Osteoblast (primary cell): ENCODE measurements at places on chromosomes 3 and 15. TPM values are rescaled to one million over a fixed set of nuclear protein-coding genes. Genes with fewer than 3 reads are reported as not detected.

- peak; percentile 27 for DNase-seq
These were observed 48.5 kb downstream of the EFHB start for GRCh38 chr3:19885468-19885867.

- no peak for DNase-seq
These were observed 351.6 kb downstream of the GAP43 start for GRCh38 chr3:115974940-115975339.

GRCh38 chr3:53154881-53155285, 6.1 kb upstream of the PRKCD start:
- DNase-seq = peak; percentile 83

GRCh38 chr3:105512061-105512460, 145.4 kb downstream of the ALCAM start:
- no peak for DNase-seq

DNA sequence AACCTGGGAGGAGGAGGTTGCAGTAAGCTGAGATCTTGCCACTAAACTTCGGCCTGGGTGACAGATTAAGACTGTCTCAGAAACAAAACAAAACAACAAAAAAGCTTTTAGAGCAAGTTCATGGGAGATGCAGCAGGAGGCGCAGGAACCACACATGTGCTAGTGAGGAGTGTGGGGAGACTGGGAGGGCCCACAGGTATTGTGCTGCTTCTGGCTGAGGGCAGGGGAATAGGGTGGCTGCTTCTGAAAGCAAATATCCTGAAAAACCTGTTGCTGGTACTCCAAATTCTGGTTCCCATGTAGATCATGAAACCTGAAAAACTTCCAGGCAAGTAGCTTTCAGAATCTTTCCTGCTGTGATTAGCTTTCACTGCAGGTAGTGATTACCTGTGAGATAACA, 22.1 kb downstream of the TYRO3 start:
- peak; percentile 51 for DNase-seq

GRCh38 chr15:95758851-95759250, 571.6 kb upstream of the NR2F2 start:
- DNase-seq = no peak

GRCh38 chr3:14199641-14200040, 21.0 kb downstream of the LSM3 start:
- no peak for DNase-seq

DNA sequence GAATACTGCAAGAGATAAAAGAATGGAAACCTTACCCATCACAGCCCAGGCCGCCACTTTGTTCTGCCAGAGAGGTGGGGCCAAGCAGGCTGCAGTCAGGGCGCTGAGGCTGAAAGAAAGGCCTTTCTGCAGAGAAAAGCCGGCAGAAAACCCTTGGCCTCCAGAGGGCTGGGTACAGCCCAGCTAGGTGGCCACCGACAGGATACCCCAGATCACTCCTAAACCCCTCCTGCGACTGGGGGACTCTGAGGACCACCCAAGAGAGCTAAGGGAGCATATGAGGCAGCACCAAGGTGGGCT, 69.3 kb downstream of the SMAD6 start:
- no peak for DNase-seq

DNA sequence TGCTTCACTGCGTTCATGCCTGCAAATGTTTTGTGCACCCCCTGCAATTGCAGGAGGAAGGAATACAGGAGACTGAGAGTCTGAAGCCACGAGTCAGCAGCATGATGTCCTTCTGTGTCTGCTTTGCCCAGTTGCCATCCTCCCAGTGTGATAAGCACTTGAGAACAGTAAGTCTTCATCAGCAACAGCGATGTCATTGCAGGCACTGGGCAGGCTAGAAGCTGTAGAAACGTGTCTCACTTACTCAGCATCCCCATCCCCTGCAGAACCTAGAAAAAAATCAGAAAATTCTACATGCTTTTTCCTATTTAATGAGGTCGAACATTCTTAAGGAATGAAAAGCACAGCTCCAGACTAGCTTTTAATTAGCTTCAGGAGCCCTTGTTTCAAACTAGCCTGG, 156.5 kb upstream of the LPP start:
- no peak for DNase-seq

GRCh38 chr15:38254051-38254883, 1.6 kb downstream of the SPRED1 start:
- DNase-seq = peak; percentile 35

DNA sequence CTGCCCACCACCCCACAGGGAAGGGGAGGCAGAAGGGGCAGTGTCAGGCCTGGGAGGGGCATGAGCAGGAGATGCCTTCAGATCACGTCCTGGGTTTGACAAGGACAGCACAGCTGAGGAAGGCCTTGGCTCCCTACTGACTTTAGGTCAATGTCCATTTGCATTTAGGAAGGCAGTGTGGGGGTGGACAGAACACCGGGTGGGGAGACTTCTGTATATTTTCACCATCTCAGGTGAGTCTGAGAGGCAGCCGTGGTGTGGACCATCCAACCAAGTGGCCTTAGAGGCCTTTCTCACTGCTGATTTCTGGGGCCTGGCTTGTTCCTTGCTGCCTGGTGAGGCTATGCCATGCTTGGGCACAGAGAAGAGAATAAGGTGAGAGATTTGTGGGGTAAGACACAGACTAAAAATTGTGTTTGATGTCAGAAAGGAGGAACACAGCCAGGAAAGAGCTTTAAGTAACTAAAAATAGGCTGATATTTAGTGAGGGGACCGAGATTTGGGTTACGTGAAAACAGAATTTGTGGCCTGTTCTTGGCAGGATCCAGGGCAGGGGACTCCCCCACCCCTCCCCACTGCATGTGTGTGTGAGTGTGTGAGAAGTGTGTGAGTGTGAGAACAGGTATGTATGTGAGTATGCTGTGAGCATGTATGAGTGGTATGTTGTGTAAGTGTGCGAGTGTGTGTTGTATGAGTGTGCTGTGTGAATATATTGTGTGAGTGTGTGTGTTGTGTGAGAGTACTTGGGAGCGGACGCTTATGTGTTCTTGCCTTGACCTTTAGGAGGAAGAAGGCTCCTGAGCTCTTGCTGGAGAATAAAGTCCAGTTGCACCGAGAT, 11.8 kb upstream of the PLA2G4E start:
- DNase-seq = no peak

GRCh38 chr15:25863111-25863967, at the start of gene ATP10A:
TSS of gene ATP10A (minus strand) at chr15:25863327. CDS start at chr15:25863096, 231 bp downstream.
- DNase-seq = peak; percentile 95

DNA sequence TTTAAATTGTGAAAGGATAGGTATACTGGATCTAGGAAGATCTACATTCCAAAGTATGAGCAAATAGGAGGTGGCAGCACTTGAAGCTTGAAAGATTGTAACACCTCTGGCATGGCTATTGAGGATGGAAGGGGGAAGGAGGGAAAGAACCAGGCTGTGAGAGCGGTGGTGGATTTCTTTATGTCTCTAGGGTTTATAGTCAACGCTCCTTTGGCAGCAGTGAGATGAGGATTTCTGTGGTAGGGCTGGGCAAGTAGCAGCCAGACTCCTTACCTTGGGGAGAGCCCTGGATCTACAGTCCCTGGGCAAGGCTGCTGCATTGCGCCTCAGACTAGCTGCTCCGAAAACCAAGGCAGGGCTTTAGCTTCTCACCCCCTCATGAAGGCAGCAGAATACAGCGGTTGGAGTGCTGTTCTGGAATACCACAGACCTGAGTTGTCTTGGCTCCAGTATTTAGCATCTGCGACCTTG, 53.2 kb downstream of the MEF2A start:
- DNase-seq = no peak

- no peak for DNase-seq
These were observed 590.7 kb upstream of the SGO1 start for GRCh38 chr3:20776692-20777091.

GRCh38 chr3:126136428-126137220, 43.8 kb downstream of the ALDH1L1 start:
- peak; percentile 26 for DNase-seq

GRCh38 chr3:155106119-155106518, 26.0 kb downstream of the MME start:
- no peak for DNase-seq

- DNase-seq = peak; percentile 66
These were observed 1.3 kb downstream of the CD47 start for GRCh38 chr3:108089579-108089978.

DNA sequence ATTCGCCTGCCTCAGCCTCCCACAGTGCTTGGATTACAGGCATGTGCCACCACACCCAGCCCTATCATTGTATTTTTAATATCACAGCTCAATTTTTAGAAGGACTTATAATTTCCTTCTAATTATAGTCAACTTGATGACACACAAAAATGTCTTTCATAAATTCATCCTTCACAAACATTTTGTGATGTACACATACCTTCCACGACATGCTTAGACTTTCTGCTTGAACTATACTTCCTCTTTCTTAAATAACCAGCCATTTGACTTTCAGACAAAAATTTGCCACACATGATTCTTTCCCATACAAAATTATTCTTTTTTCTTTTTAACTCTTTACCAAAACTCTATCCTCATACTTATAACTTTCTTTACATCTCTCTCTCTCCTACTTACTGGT, 48.4 kb upstream of the CCK start:
- no peak for DNase-seq

- no peak for DNase-seq
These were observed 14.2 kb downstream of the MYO5A start for GRCh38 chr15:52514482-52514881.

GRCh38 chr15:50024281-50024680, 94.8 kb downstream of the ATP8B4 start:
- no peak for DNase-seq

GRCh38 chr15:28246605-28247004, 75.4 kb downstream of the HERC2 start:
- DNase-seq = no peak

- no peak for DNase-seq
These were observed 360.4 kb downstream of the ULK4 start for GRCh38 chr3:41601404-41601987.

PLSCR2 gene
- not detected in 2 replicates for total RNA-seq

MYLK gene
- 232 and 268 TPM in 2 replicates for total RNA-seq

TGM4 gene
- total RNA-seq = not detected in 2 replicates

PAK6 gene
- not detected in 2 replicates for total RNA-seq

COL6A5 gene
- total RNA-seq = not detected in 2 replicates

TRH gene
- under 0.01 TPM in 2 replicates for total RNA-seq

ZBTB20 gene
- total RNA-seq = 32.9 and 35.4 TPM in 2 replicates

BCL2A1 gene
- total RNA-seq = 0.29 TPM in 1 of 2 replicates, not detected in the other

FILIP1L gene
- 5.8 and 5.9 TPM in 2 replicates for total RNA-seq

CSPG4 gene
- total RNA-seq = 11.5 and 20.3 TPM in 2 replicates

HYAL2 gene
- total RNA-seq = 32.9 and 34.2 TPM in 2 replicates
